ENCODE measurements at places on chromosomes 13 and 19. TPM values are rescaled to one million over a fixed set of nuclear protein-coding genes. Genes with fewer than 3 reads are reported as not detected.

GRCh38 chr19:22620912-22621311 is 13.2 kb upstream of the ZNF492 start:
- H3K36me3 ChIP-seq = no peaks in the 10 kb centered on the region
- H3K27me3 ChIP-seq = no peaks in the 10 kb centered on the region
- no peak for DNase-seq
- no peaks in the 10 kb centered on the region for H3K4me1 ChIP-seq
- no peak overlapping the region for H3K27ac ChIP-seq

GRCh38 chr13:39037410-39037879 is 444 bp downstream of the PROSER1 start:
- DNase-seq = no peak
- peaks cover 29% of the 10 kb centered on the region for H3K4me1 ChIP-seq
- H3K27ac ChIP-seq = peak overlapping the region; percentile 93
- H3K27me3 ChIP-seq = no peaks in the 10 kb centered on the region
- H3K4me3 ChIP-seq = peak overlapping the region; percentile 96

- H3K27ac ChIP-seq = peak overlapping the region; percentile 64
- no peaks in the 10 kb centered on the region for H3K36me3 ChIP-seq
- no peak for DNase-seq
- no peaks in the 10 kb centered on the region for H3K27me3 ChIP-seq
- no peak overlapping the region for H3K4me3 ChIP-seq
Measured at GRCh38 chr13:99044764-99045163, 66.9 kb upstream of the DOCK9 start.

Gene CEACAM8
- total RNA-seq = 0.74 TPM

- no peaks in the 10 kb centered on the region for H3K4me1 ChIP-seq
- no peak overlapping the region for H3K27ac ChIP-seq
- H3K27me3 ChIP-seq = no peaks in the 10 kb centered on the region
- H3K4me3 ChIP-seq = no peak overlapping the region
- DNase-seq = peak; percentile 25
- H3K36me3 ChIP-seq = no peaks in the 10 kb centered on the region
Measured at GRCh38 chr13:35143123-35143522, 201.1 kb downstream of the NBEA start.

Measured in upper lobe of left lung (tissue), 6 donors.